ENCODE measurements at places on chromosomes 11 and 22. TPM values are rescaled to one million over a fixed set of nuclear protein-coding genes. Genes with fewer than 3 reads are reported as not detected.
A peak's percentile ranks its signal among the peaks of the same experiment; 100 is the strongest.

SERPING1 gene
- total RNA-seq, result 302 TPM

DNA sequence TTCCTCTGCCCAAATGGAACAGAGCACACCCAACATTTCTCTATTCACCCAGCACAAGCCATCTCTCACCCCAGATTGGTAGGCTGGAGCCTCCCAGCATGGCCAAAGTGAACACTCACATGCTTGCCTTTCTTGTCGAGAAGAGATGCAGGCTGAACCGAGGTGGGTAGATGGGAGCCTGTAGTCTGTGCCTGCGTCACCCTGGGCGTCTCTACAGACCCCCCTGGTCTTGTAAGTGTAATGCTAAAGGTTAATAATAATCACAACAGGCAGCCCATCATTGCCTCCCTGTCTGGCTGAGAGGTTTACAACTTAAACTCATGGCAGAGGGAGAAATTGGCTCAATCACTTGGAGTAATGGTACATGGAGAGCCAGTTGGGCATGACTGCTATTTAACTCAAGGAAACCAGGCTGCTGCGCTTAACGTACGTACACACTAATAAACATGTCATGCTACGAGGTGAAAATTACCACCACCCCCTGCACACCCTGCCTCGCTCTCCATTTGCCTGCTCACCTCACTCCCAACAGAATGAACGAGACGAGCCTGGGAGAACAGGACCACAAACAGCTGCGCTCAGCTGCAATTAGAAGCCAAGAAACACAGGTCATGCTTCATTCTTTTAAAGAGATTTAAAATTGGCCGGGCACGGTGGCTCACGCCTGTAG, 9.1 kb upstream of the ZBTB16 start:
- no peak for DNase-seq

DNA sequence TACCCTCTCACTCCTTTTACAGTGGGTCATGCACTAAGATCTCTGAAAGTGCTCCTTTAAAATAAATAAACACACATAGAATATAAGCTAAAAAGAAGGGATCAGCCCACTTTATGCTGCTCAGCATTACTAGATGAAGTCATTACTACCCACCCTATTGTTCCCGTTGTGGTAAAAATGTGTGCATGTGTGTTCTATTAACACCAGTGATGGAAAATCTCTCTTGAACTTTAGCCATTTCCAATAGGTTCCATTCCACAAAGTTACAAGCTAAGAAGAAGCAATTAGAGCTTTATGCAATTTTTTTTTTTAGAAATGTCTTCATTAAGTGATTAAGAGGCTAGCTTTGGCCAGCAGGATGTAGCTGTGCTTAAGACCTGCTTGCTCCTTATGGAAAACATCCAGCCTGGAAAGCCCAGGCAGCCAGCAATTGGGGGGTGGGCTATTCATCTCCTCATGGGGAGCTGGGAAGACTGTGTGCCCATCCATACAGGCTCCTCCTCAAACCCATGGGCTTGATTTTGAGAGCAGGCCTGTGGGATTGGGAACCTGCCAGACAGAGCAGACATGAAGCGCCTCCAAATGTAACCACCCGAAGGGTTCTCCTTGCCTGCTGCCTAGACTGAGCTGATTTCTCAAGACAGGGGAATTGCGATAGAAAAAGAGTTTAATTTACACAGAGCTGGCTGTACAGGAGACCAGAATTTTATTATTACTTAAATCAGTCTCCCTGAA, 92.9 kb upstream of the PARVA start:
- peak; percentile 35 for DNase-seq

PHOX2A gene
- not detected for total RNA-seq

MUC5B gene
- total RNA-seq, result not detected

DNA sequence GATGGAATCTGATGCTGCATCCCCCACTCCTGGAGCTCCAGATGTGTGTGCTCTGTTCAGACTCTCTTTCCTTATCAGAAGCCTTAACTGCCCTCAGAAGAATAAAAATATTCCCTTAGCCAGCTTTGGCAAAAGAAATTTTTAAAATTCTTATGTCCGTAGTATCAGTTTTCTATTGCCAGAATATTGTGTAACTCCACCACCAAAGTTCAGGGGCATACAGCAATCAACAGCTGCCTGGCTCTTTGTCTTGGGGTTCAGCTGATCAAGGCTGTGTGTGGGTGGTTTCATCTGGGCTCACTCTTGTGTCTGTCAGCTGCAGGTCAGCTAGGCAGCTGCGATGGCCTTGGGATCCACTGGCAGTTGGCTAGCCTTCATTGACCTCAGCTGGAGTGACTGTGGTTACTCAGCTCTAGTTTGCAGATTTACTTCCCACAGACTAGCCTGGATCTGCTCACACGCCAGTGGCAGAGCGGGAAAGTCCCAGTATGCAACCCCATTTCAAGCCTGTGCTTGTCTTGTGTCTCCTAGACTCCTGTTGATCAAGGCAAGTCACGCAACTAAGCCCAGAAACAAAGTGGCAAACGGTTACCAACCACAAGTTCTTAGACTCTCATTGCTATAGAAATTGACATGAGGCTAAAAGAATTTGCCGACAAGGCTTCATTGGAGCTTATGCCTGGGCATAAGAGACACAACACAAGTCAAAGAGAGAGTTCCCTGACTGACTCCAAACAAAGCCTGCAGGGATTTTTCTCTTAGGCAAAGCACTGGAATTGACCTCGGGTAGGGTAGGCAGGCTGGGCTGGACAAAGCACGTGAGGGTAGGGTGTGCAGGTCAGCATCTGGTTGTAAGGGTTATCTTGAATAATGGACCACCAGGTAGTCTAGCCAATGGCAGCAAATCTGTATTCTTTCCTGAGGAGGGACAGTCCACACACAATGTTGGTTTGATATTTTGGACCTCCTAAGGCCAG, 7.5 kb downstream of the TMEM138 start:
- peak; percentile 78 for DNase-seq

- no peak for DNase-seq
Observed at GRCh38 chr22:50320116-50320515, 6.7 kb downstream of the DENND6B start.

- no peak for DNase-seq
Observed at GRCh38 chr11:3840004-3840869, 522 bp downstream of the RHOG start.

GRCh38 chr11:35046681-35047080, 92.3 kb upstream of the CD44 start:
- no peak for DNase-seq

GRCh38 chr11:67999201-67999629, 4.7 kb downstream of the UNC93B1 start:
- no peak for DNase-seq

GRCh38 chr11:7077101-7077500, 11.7 kb upstream of the RBMXL2 start:
- no peak for DNase-seq

GRCh38 chr11:8080069-8080670, 841 bp upstream of the TUB start:
- no peak for DNase-seq

OR51B5 gene
- total RNA-seq, result 0.99 TPM

DNA sequence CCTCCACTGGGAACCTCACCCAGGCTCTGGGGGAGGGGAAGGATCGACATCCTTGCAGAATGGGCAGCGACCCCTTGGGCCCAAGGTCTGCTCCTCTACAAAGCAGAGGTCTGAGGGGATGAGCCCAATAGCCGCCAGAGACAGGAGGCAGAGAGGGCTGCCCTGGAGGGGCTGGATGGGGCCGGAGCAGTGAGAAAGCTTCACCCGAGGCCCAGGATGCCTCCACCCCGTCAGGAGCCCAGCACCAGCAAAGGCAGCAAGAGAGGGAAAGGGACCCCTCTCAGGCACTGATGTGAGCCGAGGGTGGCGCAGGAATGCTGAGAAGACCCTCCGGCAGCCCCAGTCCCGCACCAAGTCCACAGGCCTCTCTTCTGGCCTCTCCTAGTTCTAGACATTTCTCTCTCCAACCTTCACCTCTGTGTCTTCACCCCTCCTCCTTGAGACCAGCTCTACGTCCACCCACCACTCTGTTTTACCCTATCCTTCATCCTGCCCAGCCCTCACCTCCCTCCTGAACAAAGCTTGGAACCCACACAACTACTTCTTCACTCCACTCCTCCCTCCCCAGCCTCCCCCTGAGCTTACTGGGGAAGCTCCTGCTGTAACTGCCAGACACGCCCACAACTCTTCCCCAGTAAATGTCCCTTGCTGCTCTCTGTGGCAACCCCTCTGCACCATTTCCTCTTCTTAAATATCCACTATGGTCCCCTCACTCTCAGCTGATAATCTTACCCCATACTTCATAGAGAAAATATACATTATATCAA, 131.9 kb downstream of the MPPED1 start:
- no peak for DNase-seq

- no peak for DNase-seq
Observed at GRCh38 chr11:70586261-70587074, 188.1 kb downstream of the CTTN start.

- DNase-seq, result no peak
Observed at GRCh38 chr11:15104166-15104565, 10.6 kb upstream of the INSC start.

RPS6KA4 gene
- total RNA-seq, result 31.3 TPM

DNA sequence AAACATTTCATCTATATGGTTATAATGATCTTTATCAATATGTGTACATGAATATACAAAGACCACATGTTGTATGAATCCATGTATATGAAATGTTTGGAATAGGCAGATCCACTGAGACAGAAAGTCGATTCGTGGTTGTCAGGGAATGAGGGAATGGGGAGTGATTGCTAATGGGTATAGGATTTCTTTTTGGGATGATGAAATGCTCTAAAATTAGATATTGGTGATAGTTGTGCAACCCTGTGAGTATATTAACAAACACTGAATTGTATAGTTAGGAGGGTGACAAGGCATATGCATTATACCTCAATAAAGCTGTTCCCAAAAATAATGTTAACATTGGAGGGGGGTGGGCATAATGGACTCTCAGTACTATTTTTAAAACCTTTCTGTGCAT, 5.0 kb upstream of the PTPMT1 start:
- no peak for DNase-seq

- DNase-seq, result no peak
Observed at GRCh38 chr22:42933485-42934091, 76.5 kb upstream of the ARFGAP3 start.

DNA sequence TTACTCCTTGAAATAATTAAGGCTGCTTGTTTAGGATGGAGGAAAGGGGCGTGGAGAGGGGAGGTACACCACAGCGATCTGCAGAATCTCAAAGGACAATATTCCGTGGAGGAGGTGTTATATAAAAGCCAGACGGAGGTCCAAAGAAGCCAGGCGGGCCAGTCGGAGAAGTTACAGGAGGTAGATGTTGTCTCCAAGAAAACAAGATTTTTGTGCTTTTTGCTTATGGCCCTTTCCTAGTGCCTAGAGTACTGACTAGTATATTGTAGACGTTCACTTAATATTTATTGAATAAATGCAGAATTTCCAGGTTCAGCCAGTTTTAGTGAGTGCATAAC, 761 bp downstream of the ZDHHC13 start:
- no peak for DNase-seq

DNA sequence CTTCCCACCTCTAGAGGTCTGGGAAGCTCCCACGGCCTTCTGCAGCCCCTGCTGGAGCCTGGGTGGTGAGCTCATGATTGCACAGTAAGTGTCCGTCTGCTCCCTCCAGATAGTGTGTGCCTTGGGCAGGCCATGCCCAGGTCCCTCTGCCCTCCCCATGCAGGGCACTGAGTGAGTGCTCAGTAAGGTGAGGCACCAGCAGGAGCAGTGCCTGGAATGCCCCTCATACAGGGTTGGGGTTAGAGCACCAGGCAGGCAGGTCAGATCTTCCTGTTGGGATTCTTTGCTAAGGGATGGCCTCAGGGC, 50.3 kb downstream of the NAT10 start:
- DNase-seq, result no peak

DNA sequence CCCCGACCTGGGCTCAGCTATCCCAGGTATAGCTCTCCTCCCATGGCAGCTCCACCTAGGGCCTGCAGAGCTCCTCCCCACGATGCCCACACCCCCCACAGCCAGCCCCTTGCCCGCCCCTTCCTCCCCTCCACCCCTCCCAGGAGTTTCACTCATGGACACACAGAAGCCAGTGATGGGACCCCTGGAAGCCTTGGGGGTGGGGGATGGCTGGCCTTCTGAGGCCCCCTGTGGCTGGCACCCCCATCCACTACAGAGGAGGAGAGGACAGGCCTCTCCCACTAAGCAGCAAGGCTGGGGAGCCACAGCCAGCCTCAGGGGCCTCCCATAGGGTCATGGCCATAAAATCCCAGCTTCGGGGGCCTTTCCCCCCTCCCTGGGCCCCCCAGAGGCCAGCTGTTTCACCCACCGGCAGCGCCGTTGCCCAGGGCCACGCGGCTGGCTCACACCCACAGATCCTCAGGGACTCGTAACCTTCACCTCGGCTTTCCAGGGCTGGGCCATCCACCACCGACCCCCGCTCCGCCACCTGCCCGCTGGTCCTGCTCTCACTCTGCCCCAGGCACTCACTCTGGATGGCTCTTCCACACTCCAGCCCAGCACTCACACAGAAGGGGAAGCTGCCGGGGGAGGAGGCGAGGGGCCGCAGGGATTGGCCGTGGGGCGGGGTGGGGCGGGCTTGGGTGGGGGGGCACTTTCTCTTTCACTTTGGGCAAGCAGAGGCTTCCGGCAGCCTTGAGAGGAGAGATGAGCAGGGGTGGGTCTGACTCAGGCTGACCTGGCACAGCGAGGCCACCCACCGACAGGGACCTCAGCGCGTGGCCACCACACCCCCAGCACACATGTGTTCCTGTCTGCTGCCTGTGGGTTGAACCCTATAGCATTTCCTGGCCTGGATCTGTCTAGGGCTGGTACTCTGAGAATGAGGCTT, 2.2 kb downstream of the SLC25A22 start:
- DNase-seq, result peak; percentile 84

OPCML gene
- 0.10 TPM for total RNA-seq

DNA sequence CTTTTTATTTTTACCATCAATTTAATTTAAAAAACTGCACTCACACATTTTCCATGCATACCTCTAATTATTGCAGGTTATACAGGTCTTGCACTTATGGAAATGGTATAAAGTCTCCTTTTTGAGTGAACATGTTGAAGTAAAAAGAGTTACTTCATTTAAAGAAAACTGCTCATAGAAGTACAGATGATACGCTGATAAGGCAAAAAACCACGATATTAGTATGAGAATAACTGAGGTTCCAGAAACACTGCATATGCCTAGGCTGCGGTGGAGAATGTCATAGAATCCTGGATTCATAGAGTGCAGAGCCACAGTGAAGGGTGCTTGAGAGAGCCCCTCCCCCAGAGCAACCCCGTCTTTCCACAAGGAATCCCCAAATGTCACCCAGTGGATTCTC, 175.8 kb downstream of the BCR start:
- DNase-seq, result no peak

BBOX1 gene
- total RNA-seq, result 0.73 TPM

- DNase-seq, result no peak
Observed at GRCh38 chr11:124717421-124717785, 22.3 kb upstream of the NRGN start.

DNA sequence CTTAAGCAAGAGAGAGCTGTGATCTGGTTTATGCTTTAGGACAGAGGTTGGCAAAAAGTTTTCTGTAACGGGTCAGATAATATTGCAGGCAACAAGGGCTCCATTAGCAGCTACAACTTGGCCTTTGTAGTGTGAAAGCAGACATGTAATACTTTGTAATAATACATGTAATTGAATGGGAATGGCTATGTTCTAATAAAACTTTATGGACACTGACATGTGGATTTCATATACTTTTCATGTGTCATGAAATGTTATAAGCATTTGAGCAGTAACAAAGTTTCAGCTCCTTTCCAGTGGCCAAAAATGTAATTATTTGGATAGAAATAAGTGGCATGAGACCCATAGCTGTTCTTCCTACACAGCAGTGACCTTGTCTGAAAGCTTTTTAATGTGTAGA, 3.1 kb downstream of the DYNC2H1 start:
- no peak for DNase-seq

- DNase-seq, result no peak
Observed at GRCh38 chr11:36403661-36404060, 106.4 kb downstream of the TRAF6 start.

B3GAT1 gene
- total RNA-seq, result 8.6 TPM

- DNase-seq, result no peak
Observed at GRCh38 chr11:74015919-74016684, 7.2 kb upstream of the UCP3 start.

All from ureter (tissue), 1 donor.